ENCODE measurements at places on chromosomes 16 and 17.

- DNase-seq, result no peak
Observed at GRCh38 chr16:89906140-89907025, 12.3 kb upstream of the MC1R start.

GRCh38 chr16:21722771-21723455, 59.1 kb downstream of the OTOA start:
- no peak for DNase-seq

DNA sequence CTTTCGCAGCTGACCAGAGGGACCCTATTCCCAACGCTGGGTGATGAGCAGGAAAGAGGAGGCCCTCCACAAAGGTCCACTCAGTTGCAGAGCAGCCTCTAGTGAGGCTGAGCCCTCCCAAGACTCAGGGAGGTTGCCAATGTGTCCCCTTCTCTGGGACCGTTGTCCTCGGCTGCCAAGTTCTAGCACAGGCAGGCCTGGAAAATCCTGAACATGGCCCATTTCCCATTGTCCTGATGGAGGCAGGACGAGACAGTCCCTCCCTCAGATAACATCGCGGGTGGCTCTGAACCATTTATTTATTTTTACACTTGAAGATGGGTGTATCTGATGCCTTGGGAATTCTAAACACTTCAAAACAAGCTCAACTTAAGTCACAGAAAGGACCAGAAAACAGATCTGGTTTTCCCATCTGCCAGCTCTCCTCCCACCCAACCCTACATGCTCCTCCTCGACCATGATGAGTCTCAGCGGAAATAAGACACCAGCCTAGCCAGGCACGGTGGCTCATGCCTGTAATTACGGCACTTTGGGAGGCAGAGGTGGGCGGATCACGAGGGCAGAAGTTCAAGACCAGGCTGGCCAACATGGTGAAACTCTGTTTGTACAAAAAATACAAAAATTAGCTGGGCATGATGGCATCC, 12.8 kb downstream of the CDIP1 start:
- DNase-seq, result no peak

DNA sequence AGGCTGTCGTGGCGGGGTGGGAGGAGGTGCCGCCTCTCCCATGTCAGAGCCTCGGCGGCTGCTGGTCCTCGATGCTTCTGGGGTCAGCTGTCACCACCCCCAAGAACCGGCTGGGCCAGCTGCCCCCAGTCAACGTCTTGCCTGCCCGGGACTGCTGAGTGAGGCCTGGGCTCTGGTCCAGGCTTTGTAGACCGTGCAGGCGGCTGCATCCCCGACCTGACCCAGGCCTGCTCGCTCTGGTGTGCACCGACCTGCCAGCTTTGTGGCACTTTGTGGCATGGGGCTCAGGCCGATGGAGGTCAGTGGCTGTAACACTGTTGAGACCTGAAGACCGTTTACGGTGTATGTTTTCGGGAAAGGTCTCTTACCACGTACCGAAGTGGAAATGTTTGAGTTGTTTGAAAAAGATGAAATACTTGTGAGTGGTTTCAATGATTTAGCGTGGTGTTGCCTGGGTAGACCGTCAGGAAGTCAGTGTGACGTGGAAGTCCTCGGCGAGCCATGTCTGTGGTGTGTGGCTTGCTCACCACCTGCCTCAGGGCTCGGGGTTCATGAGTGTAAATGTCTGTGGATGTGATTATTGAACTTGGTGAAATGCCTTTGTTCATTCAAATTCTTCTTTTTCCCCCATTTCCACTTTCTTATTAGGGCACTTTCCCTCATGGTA, 53.2 kb upstream of the ZNF750 start:
- DNase-seq, result no peak

- peak; percentile 56 for DNase-seq
Observed at GRCh38 chr16:54936201-54936978, 5.7 kb downstream of the IRX5 start.

DNA sequence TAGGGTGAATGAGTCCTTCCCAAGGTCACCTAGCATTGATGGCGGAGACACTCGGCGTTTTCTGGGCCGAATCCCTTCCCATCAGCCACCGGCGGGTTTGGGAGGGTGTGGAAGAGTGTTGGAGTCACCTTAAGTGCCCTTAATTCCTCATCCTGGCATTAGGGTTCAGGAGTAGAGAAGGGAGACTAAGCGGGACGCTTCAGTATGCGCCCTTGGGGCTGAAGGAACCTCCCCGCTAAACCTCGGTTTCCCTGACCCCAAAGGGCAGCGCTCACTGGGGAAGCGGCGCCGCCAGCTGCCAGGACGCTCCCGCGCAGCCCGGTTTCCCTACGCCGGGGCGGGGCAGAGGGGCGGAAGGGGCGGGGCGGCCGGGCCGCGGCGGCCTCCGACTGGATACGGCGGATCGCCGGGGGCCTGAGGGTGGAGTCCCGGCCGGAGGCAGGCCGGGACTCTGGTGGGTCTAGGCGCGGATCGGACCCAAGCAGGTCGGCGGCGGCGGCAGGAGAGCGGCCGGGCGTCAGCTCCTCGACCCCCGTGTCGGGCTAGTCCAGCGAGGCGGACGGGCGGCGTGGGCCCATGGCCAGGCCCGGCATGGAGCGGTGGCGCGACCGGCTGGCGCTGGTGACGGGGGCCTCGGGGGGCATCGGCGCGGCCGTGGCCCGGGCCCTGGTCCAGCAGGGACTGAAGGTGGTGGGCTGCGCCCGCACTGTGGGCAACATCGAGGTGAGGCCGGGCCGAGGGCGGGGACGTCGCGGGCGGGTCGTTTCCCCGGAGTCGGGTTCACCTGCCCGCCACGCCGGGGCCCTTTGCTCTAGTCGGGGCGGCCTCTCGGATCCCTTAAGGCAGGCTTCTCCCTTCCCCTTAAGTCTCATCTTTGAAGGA, at the start of gene DHRS11:
DHRS11 (plus strand) TSS at position 446 of the 882 bp plus-strand sequence; CDS start at position 577, 131 bp downstream.
- peak; percentile 80 for DNase-seq

DNA sequence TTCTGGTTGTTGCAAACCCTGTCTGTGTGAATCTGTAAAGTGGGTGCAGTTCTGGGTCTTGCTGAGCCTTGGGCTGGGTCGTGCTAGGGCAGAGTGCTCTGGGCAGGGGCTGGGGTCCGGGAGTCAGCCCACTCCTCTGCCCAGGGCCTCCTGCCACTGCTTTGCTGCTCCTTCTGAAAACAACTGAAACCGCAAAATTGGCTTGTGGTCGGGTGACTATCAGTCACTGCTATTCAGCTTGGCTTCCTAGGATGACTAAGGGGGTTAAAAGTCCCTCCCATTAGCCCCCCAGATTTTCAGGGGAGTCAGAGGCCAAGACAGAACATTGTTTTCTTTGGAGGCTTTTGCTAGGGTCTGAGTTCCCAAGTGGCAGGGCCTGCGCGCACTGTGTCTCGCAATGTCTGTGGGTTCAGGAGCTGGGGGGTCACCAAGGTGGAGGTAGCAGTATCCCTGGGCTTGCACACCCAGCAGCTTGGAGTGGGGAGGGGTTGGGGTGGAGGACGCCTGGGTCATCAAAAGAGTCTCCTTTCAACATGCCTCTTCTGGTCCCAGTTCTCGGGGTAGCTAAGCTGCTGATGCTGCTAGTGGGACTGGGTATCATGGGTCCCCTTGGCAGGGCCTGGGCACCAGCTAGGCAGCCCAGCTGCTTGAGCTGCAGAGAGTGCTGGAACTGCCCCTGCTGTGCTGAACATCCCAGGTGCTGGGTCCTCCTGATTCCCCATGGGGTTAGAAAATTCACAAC, 13.5 kb upstream of the TBX21 start:
- no peak for DNase-seq

- DNase-seq, result no peak
Observed at GRCh38 chr17:41315814-41316445, 420 bp upstream of the KRTAP17-1 start.

DNA sequence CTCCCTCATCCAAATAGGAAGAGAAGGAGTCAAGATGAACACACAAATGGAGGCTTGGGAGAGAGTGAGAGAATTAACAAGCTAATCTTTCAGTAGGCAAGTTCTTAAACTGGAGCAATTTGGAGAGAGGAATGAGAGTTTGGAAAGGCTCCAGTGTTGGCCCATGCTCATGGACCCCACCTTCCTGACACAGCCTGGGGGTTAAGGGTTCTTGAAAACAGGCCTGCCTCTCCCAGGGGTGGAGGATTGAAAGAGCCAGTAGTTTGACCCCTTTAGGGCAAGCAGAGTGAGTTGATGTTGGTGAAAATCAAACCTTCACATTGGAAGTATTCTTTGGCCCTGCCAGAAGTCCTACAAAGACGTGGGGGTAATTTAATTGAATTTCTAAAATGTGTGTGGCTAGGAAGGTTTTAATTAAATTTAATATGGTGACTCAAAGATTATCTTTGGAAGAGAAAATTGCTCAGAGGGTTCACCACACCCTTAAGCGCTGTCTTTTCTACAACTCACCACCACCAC, 5.8 kb downstream of the HOXB3 start:
- DNase-seq, result no peak

DNA sequence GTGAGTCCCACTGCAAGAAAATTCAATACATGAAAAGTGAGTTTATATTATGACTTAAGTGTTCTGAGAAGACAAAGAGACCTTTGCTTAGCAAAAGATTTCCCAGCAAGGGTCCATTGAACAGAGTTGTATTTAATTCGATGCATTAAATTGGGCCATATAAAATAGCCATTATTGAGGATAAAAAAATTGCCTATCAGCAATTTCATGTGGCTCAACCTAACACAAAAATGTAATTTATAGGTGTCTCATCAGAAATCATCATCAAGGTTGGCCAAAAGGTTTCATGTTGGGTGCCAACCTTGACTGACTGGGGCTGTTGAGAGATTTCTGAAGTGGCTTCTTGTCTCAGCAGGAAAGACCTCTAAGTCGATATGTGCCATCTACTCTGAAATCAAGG, 84.8 kb upstream of the TOX3 start:
- no peak for DNase-seq

DNA sequence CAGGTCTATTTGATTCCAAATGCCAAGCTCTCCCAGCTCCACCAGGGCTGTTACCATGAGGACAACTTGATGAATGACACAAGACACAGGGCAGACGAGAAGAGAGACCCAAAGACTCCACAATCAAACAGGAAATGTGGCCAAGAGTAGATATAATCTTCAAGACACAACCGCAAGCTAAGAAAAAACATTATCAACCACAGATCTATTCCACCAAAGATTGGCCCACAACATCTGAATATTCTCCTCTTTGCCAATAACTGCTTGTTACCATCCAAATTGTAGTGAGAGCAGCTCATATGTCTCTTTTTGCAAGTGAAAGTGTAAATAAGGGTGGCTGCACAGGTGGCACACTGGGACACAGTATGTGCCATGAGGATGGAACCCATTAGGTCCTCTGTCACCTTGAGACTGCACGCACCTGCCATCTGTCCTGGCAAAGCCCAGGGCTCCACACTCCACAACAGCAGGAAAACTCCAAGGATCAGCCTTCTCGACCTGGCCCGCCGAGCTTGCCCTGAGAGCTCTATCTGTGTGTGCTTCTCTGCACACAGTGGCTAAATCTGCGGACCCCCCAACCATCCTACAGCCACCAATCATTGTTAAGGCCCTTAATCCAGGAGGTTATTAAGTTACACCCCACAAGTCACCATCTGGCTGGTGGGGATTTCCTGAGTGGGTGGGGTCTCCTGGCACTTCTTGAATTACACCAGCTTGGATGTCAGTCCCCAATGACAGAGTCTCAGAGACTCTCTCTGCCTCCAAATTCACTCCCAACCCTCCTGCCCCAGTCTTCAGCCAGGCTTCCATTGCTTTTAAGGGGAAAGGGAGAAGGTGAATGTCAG, 50.5 kb downstream of the DYNLRB2 start:
- no peak for DNase-seq

- peak; percentile 39 for DNase-seq
Observed at GRCh38 chr17:731644-732066, 741 bp upstream of the TLCD3A start.

DNA sequence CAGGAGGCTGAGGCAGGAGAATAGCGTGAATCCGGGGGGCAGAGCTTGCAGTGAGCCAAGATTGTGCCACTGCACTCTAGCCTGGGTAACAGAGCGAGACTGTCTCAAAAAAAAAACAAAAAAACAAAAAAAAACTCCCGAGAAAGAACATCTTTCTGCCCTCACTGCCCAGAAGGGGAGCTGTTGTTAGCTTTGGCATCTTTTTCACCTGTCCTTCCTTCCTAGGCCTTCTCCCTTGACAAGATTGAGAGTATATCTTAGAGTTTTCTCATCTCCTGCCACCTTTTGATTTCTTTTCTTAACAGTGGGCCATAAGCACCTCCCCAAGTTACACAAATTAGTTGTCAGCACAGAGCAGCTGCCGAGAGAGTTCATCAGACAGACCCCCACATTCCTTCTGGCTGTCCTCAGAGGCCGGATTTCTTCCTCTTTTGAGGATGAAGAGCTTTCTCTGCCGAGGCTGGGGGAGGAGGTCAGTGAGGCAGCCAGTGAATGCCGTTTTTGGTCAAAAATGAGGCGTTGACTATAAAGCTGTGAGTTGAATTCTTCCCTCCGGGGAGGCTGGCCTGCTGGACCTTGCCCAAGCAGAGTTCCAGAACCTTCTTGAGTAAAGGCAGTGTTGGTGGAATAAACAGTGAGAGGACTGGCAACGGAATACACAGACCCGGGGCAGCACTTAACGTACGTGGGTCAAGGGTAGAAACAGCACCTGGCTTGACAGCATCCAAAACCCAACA, 127.0 kb downstream of the ABCC6 start:
- DNase-seq, result no peak

GRCh38 chr16:71263582-71263981, 25.6 kb downstream of the CMTR2 start:
- DNase-seq, result no peak

- DNase-seq, result no peak
Observed at GRCh38 chr16:10180042-10180770, 2.0 kb downstream of the GRIN2A start.

DNA sequence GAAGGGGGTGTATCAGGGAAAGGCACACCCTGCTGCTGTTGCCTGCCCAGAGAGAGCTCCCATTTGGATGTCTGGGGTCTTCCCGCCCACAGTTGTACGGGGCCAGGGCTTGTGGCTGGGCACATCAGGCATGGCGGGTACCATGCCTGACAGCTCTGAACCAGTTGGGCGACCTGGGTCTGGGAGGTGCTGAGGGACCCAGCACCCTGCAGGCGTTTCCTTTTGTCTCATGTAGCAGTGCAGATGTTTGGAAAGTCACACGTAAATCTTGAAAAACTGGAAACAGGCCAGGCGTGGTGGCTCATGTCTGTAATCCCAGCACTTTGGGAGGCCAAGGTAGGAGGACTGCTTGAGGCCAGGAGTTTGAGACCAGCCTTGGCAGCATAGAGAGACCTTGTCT, 8.4 kb upstream of the JPT2 start:
- DNase-seq, result no peak

GRCh38 chr17:34259146-34259545, 4.1 kb downstream of the CCL2 start:
- peak; percentile 81 for DNase-seq

DNA sequence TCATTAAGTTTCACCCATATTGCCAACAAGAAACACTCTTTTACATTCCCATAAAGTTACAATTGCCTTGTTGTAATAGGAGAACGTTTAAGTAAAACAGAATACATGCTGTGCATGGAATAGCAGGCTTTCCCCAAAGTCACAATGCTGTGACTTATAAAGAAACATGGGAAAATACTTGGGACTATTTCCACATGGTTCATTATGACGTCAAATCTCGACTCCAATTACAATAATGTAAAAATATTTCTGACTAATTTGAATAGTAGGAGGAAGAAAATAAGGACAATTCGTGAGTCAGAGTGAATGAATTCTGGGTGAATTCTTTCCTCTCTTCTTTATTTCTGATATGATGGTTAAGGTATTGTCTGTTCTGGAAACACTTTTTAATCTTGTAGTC, 52.8 kb downstream of the CDH11 start:
- DNase-seq, result no peak

GRCh38 chr17:74819801-74820436, 39.8 kb downstream of the GRIN2C start:
- DNase-seq, result no peak
